NCI-H460 (cell line): ENCODE measurements at places on chromosomes 16 and 17. TPM values are rescaled to one million over a fixed set of nuclear protein-coding genes. Genes with fewer than 3 reads are reported as not detected.

ADAD2 gene
- not detected in 2 replicates for total RNA-seq

MARVELD3 gene
- not detected in 2 replicates for total RNA-seq

KRT36 gene
- total RNA-seq, result not detected in 2 replicates

CASKIN2 gene
- total RNA-seq, result 4.8 and 6.0 TPM in 2 replicates

THRA gene
- 6.2 and 6.9 TPM in 2 replicates for total RNA-seq

APOBR gene
- total RNA-seq, result 0.05 TPM in 1 of 2 replicates, not detected in the other

PNMT gene
- total RNA-seq, result not detected in 2 replicates

ATP2C2 gene
- total RNA-seq, result not detected in 2 replicates

EIF1 gene
- 356 and 499 TPM in 2 replicates for total RNA-seq

ARL4D gene
- total RNA-seq, result 84.7 and 89.8 TPM in 2 replicates

CD300H gene
- not detected in 2 replicates for total RNA-seq

DNA sequence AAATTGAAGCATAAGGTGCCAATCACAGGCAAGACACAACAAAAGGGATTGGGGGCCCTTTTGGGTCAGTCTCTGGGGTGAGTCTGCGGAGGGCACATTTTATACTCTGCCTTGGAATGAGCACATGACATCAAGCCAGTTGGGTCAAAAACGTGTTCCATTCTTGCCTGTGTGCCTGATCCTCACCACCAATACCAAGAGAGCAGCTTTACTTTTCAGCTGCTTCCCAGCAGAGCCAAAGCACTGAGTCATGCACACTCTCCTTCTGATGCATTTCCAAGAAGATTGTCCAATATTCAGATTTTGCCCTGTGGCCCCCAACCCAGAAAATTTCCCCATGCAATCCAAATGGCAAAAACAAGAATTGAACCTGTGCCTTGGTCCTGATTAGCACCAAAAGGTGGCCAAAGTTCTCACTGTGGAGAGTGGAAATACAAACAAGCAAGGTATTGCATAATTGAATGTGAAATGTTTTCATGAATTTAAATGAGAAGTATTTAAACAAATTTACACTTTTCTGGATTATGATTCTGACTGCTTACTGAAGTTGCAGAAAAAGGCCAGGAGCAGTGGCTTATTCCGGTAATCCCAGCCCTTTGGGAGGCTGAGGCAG is 217.8 kb upstream of the SOX9 start:
- DNase-seq, result no peak

GRCh38 chr16:87350681-87351319 is 32.8 kb downstream of the FBXO31 start:
- no peak for DNase-seq

GRCh38 chr17:60080545-60080944 is 1.8 kb upstream of the HEATR6 start:
- no peak for DNase-seq

DNA sequence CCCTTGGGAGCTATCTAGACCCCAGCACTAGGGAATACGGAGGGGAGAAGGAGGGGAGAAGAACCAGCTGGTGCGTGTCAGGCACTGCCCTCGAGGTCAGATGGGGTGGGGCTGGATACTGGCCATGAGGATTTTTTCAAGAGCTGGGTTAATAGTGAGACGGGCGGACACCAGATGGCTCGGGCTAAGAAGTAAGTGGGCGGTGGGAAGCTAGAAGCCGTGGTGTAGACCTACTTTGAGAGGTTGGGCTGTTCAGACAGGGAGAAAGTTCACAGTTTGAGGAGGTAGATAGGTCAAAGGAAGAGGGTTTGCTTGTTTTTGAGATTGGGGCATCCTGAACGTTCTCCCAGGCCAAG is 303.8 kb downstream of the SEC14L1 start:
- no peak for DNase-seq

- no peak for DNase-seq
Observed at GRCh38 chr17:77107506-77108433, 33.0 kb upstream of the SEC14L1 start.

- DNase-seq, result peak; percentile 36
Observed at GRCh38 chr17:49365667-49366066, 3.6 kb upstream of the ZNF652 start.

DNA sequence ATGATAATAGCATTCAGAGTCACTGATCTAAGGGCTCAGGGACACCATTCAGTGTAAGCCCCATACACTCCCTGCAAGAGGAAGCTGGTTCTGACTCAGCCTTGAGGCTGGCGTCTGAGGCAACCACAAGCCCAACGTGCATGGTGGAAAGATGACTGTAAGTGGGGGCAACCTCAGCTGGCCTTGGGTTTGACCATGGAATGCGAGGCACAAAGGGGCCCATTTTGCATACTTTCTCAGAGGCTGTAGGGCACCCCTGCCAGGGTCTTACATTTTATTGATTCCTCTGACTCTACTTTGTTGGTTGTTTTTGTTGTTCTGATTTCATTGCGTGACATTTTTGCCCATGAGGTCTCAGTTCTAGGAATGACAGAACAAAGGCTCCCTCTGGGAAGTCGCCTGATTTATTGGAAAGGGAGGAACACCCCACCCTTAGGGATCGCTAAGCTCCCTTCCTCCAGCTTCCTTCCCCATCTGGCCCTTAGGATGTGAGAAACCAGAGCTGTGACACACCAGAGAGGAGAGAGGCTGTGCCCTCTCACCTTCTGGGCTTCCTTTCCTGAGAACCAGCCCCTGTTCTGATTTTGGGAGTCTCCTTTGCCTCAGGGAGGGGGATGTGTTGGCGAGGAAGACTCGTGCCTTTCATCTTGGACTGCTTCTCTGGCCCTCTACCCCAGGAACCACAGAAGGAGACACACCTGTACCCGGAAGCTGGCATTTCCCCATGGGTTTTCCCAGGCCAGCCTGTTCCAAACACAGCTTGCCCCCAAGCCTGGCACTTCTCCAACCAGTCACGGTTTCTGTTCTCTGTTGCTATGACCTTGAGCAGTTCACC is 5.6 kb upstream of the CIITA start:
- DNase-seq, result no peak

DNA sequence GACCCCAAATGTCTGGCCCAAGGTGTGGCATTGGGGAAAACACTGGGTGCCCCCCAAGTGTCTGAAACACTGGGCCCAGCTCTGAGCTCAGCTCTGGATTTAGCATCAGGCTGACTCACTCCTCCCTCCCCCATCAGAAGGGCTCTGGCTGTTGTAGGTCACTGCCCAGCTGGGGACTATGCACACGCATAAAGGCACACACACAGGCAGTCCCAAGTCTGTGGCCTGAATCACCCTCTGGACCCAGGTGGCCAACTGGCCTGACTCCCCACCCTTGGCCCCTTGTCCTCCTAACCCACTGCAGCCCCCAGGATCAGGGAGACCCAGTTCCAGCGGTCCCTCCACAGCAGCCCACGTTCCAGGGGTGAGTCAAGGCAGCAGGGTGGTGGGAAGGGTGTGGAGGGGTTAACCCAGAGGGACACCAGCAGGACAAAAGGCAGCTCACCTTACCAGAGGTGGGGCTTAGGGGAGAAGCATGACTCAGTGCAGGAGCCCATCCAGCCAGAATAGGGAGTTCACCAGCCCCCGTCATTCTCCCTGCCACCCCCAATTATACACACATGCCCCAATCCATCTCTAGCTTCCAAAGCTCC is 47.0 kb downstream of the MYO18A start:
- DNase-seq, result no peak

DNA sequence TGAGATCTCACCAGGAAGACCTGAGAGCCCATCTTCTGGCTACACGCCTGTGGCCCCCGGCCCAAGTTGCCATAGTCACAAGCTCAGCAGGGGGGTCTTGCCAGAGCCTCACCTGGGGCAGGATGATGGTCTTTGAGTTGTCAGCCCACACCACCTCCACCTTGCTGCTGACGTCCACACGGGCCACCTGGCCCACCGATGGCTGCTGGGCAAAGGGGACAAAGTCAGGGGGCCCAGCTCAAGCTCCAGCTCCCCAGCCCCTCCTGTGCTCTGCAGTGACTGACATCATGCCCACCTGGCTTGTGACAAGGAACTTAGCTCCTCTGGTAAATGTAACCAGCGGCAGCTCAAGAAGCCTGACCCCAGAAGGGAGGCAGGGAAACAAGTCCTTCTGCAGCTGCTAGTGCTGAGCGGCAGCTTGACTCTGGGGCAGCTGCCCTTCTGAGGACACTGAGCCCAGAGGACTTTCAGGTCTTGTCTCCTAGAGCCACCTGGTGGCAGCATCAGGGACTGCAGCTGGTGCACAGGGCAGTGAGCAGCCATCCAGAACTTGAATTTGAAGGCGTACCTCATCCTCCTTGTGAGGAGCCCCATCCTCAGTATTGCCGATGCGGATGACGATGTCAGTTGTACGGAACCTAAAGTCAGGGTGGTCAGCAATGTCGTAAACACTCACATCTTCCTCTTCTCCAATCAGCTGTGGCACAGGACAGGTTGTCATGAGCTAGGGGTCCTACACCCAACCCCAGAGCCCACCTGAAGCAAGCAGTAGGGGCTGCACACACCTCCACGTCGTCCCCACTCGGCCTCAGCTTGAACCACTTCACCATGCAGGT is 13.5 kb downstream of the SPHK1 start:
- DNase-seq, result peak; percentile 82

DNA sequence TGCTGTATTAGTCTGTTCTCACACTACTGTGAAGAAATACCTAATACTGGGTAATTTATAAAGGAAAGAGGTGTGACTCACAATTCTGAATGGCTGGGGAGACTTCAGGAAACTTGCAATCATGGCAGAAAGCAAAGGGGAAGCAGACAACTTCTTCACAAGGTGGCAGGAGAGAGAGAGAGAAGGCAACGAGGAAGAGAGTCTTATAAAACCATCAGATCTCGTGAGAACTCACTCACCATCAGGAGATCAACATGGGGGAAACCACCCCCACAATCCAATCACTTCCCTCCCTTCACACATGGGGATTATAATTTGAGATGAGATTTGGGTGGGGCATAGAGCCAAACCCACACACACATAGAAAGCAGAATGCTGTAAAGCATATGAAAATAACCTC is 896.2 kb downstream of the CDH11 start:
- DNase-seq, result no peak

DNA sequence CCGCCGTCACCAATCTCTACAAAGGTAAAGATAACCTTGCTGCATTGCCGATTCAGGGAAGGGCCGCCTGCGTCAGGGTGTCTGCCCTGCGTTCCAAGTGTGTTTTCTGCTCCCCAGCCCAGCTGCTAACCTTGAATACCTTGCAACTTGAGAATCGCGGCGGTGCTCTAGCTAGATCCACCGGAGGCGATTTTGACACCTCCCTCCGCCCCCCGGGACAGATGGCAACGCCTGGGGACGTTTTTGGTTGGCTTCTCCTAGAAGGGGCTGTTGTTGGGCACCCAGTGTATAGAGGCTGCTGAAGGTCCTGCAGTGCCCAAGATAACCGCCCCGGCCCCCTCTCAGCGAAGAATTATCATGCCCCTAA is 1.5 kb downstream of the HAPSTR1 start:
- DNase-seq, result no peak
